ENCODE measurements at places on chromosomes 1 and 21. TPM values are rescaled to one million over a fixed set of nuclear protein-coding genes. Genes with fewer than 3 reads are reported as not detected.

AKR1A1 gene
- 56.9 TPM for total RNA-seq

IFI44L gene
- 14.2 TPM for total RNA-seq

CHIT1 gene
- not detected for total RNA-seq

MTARC2 gene
- total RNA-seq = 16.8 TPM

GBP7 gene
- total RNA-seq = not detected

SLAMF8 gene
- 4.2 TPM for total RNA-seq

PTPN7 gene
- total RNA-seq = 1.8 TPM

ZC3H12A gene
- 14.4 TPM for total RNA-seq

ESRRG gene
- total RNA-seq = 3.2 TPM

CHML gene
- total RNA-seq = 5.3 TPM

SPRR4 gene
- not detected for total RNA-seq

TRAF3IP3 gene
- total RNA-seq = 5.4 TPM

RBM8A gene
- total RNA-seq = 135 TPM

VCAM1 gene
- total RNA-seq = 13.7 TPM

CCDC24 gene
- 5.0 TPM for total RNA-seq

CHAF1B gene
- 0.81 TPM for total RNA-seq

S100A3 gene
- total RNA-seq = 0.69 TPM

RIIAD1 gene
- total RNA-seq = 1.4 TPM

SLC1A7 gene
- not detected for total RNA-seq
